ENCODE measurements at places on chromosomes 5 and 9. TPM values are rescaled to one million over a fixed set of nuclear protein-coding genes. Genes with fewer than 3 reads are reported as not detected.

GRCh38 chr5:169280696-169281095, 20.2 kb downstream of the SLIT3 start:
- no peak for DNase-seq

GRCh38 chr5:137035480-137035878, 463.6 kb downstream of the SPOCK1 start:
- DNase-seq = no peak

DNA sequence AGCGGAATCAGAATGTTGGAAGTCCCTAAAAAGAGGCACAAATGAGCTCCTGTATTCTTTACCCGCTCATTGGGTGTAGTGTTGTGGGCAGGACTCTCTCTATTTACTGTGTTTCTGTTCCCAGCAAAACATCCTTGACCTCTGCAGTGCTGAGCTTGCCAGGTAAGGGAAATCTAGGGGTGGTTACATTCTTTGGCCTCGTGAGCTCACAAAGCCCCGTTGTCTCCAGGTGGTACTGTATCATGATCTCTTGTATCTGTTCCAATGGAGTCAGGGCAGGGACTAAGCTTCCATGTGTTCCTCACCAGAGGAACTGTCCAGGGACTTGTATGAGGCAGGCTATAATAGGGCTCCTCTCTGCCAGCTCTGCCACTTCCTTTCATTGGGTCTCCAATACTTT, 11.8 kb upstream of the IFNA14 start:
- no peak for DNase-seq

GRCh38 chr5:135822286-135822685, 12.2 kb upstream of the SLC25A48 start:
- DNase-seq = no peak

- DNase-seq = no peak
These were observed 314.4 kb downstream of the DRD1 start for GRCh38 chr5:175129619-175130018.

ADAMTS13 gene
- 1.7 TPM for total RNA-seq

FOXB2 gene
- total RNA-seq = not detected

SHISAL2B gene
- not detected for total RNA-seq

PPP2R2B gene
- 3.9 TPM for total RNA-seq

Measured in CD4-positive, alpha-beta memory T cell (primary cell).